ENCODE measurements at places on chromosomes 1 and 21. TPM values are rescaled to one million over a fixed set of nuclear protein-coding genes. Genes with fewer than 3 reads are reported as not detected.

GRCh38 chr1:175918364-175918801, 175.0 kb upstream of the TNR start:
- no peak for DNase-seq

DNA sequence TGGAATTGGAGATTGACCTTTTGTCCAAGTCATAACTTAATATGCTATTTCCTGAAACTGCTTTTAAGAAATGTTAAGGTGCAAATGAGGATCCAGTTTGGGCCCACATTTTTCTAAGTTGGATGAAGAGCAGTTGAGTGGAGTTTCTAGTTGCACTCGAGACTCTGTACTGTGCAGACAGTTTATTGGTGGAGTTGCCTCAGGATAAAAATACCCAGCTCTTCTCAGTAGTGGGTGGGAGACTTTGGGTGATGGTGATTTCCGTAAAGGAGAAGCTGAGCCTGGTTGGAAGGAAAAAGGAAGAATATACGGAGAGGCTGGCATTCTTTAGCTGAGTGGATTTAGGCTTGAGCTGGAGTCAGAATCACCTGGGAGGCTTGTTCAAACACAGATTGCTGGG, 49.9 kb downstream of the CAMTA1 start:
- DNase-seq, result no peak

GRCh38 chr1:203364806-203365205, 13.9 kb upstream of the FMOD start:
- no peak for DNase-seq

GRCh38 chr1:88036345-88037014, 647.6 kb upstream of the PKN2 start:
- DNase-seq, result no peak

DNA sequence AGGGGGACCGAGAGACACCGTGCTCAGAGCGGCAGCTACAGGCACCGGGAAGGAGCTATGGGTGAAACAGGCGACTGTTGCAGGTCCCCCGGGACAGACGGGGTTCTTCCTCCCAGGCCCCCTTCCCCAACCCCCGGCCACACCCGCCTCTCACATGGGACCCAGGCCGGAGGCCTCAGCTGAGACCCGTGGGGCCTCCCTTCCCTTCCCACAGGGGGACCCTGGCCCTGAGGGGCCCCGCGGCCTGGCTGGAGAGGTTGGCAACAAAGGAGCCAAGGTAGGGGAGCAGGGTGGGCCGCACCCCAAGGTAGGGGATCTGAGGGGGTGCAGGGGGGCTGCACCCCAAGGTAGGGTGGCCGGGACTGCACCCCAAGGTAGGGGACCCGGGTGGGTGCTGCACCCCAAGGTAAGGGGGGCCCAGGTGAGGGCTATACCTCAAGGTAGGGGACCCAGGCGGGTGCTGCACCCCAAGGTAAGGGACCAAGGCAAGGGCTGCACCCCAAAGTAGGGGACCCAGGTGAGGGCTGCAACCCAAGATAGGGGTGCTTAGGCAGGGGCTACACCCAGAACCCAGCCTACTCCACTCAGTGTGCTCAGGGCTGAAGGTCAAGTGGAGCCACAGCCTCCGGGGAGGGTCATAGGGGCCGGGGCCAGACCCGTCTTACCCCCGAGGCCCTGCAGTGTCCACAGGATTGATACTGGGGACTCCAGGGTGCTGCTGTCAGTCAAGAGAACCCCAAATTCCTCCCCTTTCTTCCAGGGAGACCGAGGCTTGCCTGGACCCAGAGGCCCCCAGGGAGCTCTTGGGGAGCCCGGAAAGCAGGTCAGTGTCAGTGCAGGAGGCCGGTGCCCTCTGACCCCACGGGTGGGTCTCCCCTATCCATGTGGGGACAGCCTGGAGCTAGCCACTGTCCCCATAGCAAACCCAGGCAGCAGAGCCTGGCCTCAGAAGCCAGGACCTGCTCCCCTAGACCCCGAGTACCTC, 22.7 kb downstream of the COL6A2 start:
- DNase-seq, result no peak

- no peak for DNase-seq
These were observed 67.0 kb upstream of the SSX2IP start for GRCh38 chr1:84757301-84757700.

GRCh38 chr21:33984021-33984481, 68.4 kb upstream of the ATP5PO start:
- DNase-seq, result no peak

DNA sequence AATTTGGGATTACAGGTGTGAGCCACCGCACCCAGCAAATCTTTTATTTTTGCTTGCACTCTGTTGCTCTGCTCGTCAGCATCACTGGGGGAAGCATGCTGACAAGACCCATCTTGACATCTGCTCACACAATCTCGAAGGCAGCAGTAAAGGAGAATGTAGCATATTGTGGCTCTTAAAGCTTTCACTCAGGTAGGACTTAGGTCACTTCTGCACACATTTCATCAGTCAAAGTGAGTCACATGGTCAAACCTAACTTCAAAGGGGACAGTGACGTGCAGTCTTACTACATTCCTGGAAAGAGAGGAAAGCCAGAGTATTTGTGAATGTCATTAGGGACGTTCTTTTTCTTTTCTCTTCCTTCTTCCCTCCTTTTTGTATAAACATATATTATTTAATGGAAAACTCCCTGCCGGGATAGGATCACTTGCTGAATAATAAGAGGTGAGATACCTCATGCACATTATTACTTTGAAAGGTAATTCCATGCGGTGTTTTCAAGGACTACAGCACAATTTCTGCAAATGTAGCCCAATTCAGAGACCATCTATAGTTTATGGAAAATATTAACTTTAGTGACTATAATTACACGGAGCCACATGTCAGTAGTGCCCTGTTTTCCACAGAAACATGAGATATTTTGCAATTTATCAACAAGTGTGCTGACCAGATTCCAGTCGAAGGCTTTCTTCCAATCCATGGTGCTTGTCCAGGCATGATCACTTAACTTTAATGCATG, 19.3 kb upstream of the ACBD6 start:
- DNase-seq, result no peak

GRCh38 chr1:35773711-35774110, 3.9 kb upstream of the CLSPN start:
- DNase-seq, result no peak

GRCh38 chr21:42075686-42076471, 4.8 kb downstream of the UMODL1 start:
- no peak for DNase-seq

GRCh38 chr1:101365878-101366277, 129.1 kb downstream of the S1PR1 start:
- DNase-seq, result no peak

- DNase-seq, result no peak
These were observed 2.4 kb downstream of the LYPD8 start for GRCh38 chr1:248753029-248753594.

DNA sequence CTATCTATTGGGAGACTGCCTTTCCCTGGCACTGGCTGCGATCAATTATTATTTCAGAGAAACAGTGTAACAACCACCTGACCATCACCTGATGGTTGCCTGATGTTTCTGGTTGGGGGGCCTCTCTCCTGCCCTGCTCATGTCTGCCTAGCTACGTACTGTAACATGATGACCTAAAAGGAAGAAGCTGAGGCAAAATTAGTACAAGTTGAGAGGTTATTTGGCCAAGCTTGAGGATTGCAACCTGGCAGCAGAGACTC, 58.3 kb downstream of the OLFML3 start:
- DNase-seq, result no peak

- no peak for DNase-seq
These were observed 224.9 kb upstream of the FGGY start for GRCh38 chr1:59071876-59072582.

GRCh38 chr1:157237981-157238380, 99.8 kb upstream of the ETV3 start:
- DNase-seq, result no peak

DNA sequence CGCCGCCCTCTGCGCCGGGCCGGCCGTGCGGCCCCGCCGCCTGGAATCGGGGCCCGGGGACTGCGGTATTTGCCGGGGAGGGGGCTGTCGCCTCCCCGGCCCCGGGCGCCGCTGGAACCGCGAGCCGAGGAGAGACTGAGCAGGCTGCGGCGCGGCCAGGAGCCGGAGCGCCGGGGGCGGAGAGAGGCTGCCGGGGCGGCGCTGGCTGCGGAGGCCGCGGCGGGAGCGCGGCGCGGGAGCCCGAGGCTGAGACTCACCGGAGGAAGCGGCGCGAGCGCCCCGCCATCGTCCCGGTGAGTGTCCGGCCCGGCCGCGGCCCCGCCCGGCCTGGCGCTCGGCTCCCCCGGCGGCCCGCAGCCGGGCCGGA, 746 bp downstream of the DYRK1A start:
- no peak for DNase-seq

- no peak for DNase-seq
These were observed 85.9 kb downstream of the TM2D1 start for GRCh38 chr1:61638911-61639605.

GRCh38 chr1:94820936-94821335, 779 bp downstream of the SLC44A3 start:
- DNase-seq, result no peak

The ANKRD34A gene
- 0.42 TPM for polyA plus RNA-seq

The SLC44A3 gene
- 58.6 TPM for polyA plus RNA-seq

The CREB3L4 gene
- 46.2 TPM for polyA plus RNA-seq

The FASLG gene
- polyA plus RNA-seq, result not detected

The BRWD1 gene
- polyA plus RNA-seq, result 43.9 TPM

The SPRR2A gene
- polyA plus RNA-seq, result not detected

The DIRAS3 gene
- polyA plus RNA-seq, result 1.6 TPM

The HSD3B2 gene
- polyA plus RNA-seq, result 1.9 TPM

The TTC34 gene
- polyA plus RNA-seq, result 0.90 TPM

Data from renal cortex interstitium (tissue), 15 donors.